Activated CD4-positive, alpha-beta memory T cell treated with anti-CD3 and anti-CD28 coated beads, Interleukin-2, amount 10 ng/mL, durations not matched to agents 7 days and 5 days (primary cell): ENCODE measurements at places on chromosomes 6 and 20. TPM values are rescaled to one million over a fixed set of nuclear protein-coding genes. Genes with fewer than 3 reads are reported as not detected.

Gene GGTLC1
- not detected for total RNA-seq

GRCh38 chr20:51211191-51211590, 188.3 kb upstream of the KCNG1 start:
- DNase-seq: no peak
- H3K36me3 ChIP-seq: no peaks in the 10 kb centered on the region
- H3K4me3 ChIP-seq: no peak overlapping the region
- no peak overlapping the region for H3K27ac ChIP-seq

DNA sequence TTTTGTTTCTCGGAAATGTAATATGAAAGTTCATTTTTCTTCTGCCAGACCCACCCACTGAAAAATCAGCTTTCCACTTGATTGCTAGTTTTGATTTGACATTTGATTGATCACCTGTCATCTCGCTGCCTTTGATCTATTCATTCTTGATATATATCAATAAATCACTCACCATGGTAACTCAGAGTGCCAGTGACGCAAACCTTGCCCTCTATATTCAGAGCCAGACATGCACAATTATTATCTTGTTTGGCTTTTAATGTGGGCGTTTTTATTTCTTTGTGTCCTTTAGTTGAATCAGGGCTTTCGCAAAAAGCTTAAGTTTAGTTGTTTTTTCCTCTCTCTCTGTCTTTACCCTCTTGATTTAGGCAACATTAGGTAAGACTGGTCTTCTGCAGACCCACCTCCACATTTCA, 2.0 kb downstream of the TSHZ2 start:
- H3K4me3 ChIP-seq: peak overlapping the region; percentile 97
- H3K36me3 ChIP-seq: no peaks in the 10 kb centered on the region
- H3K4me1 ChIP-seq: peaks cover 50% of the 10 kb centered on the region
- peaks cover 26% of the 10 kb centered on the region for H3K27me3 ChIP-seq
- H3K27ac ChIP-seq: peak overlapping the region; percentile 73

- no peak overlapping the region for H3K27ac ChIP-seq
- H3K4me3 ChIP-seq: no peak overlapping the region
- H3K4me1 ChIP-seq: peaks cover 6% of the 10 kb centered on the region
- DNase-seq: no peak
Measured at GRCh38 chr6:155436981-155437749, 18.5 kb downstream of the NOX3 start.

DNA sequence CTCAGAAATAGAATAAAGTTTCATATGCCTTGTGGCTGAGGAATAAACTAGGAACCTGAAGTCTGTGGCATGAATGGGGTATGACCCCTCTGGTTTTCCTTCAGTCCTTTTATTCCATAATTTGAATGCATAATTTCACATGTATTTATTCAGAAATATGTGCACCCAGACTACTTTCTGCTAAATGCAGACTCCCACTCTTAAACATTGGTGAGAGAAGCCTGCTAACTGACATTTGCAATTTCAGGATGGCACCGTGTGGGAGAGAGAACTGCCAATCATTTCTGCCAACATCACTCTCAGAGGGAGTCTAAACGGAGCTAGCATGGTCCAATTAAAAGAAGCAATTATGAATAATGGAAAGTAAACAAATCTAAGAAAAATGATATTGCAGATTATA, 141.3 kb downstream of the ADGRB3 start:
- H3K27ac ChIP-seq: no peak overlapping the region
- no peak overlapping the region for H3K4me3 ChIP-seq
- no peaks in the 10 kb centered on the region for H3K36me3 ChIP-seq
- no peaks in the 10 kb centered on the region for H3K4me1 ChIP-seq
- DNase-seq: no peak

GRCh38 chr6:31815025-31815838, at the start of the genes HSPA1A and HSPA1L:
HSPA1A (plus strand) TSS chr6:31815543; CDS start chr6:31815757, 214 bp downstream.
HSPA1L (minus strand) TSS chr6:31815283; CDS start chr6:31811972, 3,311 bp downstream.
- H3K27me3 ChIP-seq: no peaks in the 10 kb centered on the region
- H3K4me1 ChIP-seq: peaks cover 55% of the 10 kb centered on the region
- H3K27ac ChIP-seq: peak within 1 kb of the TSS; percentile 96
- H3K36me3 ChIP-seq: peaks cover 23% of the 10 kb centered on the region
- H3K4me3 ChIP-seq: peak within 1 kb of the TSS; percentile 83

DNA sequence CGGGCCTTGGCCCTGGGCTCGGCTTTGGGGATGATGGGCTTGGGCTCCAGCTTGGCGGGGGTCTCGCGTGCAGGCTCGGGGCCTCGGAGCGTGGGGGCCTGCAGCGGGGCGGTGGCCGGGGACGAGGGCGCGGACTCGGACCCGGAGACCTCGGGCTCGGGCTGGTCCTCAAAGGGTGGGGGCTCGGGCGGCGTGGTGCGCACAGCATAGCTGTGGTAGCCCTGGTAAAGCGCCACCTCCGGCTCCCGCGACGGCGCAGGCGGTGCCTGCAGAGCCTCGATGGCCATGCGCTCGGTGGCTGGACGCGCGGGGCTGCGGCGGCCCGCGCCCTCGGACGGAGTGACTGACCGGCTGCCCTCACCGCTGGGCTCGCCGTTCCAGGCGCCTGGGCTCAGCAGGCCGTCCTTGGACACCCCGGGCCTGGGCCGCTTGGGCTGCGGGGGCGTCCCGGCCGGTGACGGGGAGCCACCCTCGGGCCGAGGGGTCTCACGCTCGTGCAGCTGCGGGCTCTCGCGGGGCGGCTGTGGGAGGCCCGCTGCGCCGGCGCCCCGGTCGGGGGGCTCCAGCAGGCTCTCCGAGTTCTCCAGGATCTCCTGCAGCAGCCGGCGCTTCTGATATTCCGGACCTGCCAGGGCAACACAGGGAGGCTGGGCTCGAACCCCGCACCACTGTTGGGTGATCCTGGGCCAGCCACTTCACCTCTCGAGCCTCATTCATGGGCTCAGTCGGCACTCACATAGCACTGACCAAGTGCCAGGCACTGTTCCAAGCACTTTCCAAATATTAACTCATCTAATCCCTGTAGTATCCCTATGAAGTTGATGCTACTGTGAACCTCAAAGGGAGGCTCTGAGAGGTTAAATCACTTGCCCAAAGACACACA, 71.0 kb downstream of the JPH2 start:
- H3K4me3 ChIP-seq: no peak overlapping the region
- no peak overlapping the region for H3K27ac ChIP-seq
- H3K4me1 ChIP-seq: peaks cover 1% of the 10 kb centered on the region
- peaks cover 26% of the 10 kb centered on the region for H3K27me3 ChIP-seq

GRCh38 chr6:150075034-150075421, 6.1 kb upstream of the ULBP3 start:
- H3K27me3 ChIP-seq: peaks cover 38% of the 10 kb centered on the region
- H3K4me1 ChIP-seq: peaks cover 62% of the 10 kb centered on the region
- no peaks in the 10 kb centered on the region for H3K36me3 ChIP-seq
- H3K27ac ChIP-seq: no peak overlapping the region
- H3K4me3 ChIP-seq: no peak overlapping the region

DNA sequence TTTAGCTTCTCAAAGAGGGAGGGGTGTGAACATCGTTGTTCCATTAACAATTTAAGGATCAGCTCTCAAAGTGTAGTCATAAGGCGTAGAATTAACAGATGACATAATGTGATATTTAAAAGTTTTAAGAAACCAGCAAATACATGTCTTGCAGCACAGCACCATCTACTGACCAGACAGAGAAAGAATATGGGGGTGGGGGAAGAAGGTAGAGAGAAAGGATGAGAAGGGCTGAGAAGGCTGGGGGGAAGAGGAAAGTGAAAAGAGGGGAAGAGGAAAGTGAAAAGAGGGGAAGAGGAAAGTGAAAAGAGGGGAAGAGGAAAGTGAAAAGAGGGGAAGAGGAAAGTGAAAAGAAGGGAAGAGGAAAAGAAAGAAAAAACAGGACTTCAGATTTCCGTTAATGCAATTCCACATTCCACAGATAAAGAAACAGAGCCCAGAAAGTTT, 80.9 kb downstream of the HAO1 start:
- H3K27me3 ChIP-seq: no peaks in the 10 kb centered on the region
- H3K4me1 ChIP-seq: peaks cover 3% of the 10 kb centered on the region
- no peak for DNase-seq
- no peak overlapping the region for H3K4me3 ChIP-seq
- no peak overlapping the region for H3K27ac ChIP-seq

- peak overlapping the region; percentile 98 for H3K4me3 ChIP-seq
- peak overlapping the region; percentile 47 for H3K27ac ChIP-seq
- no peaks in the 10 kb centered on the region for H3K27me3 ChIP-seq
- H3K36me3 ChIP-seq: peaks cover 33% of the 10 kb centered on the region
- DNase-seq: no peak
- peaks cover 36% of the 10 kb centered on the region for H3K4me1 ChIP-seq
Measured at GRCh38 chr6:107030151-107030550, 2.2 kb downstream of the MTRES1 start.

GRCh38 chr20:23200914-23201313, 114.8 kb upstream of the CD93 start:
- no peak overlapping the region for H3K4me3 ChIP-seq
- no peaks in the 10 kb centered on the region for H3K36me3 ChIP-seq
- no peaks in the 10 kb centered on the region for H3K4me1 ChIP-seq

DNA sequence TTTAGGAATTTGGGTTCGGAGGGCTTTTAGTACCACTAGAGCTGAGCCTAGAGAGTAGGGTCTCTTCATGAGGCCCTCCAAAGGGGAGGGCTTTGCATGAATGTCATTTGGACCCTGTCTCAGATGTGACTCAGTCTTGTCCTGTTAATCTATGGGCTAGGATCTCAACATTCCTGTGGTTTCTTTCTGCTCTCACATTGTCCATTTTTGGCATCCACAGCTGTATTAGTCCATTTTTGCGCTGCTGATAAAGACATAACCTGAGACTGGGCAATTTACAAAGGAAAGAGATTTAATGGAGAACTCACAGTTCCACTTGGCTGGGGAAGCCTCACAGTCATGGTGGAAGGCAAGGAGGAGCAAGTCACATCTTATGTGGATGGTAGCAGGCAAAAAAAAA, 61.0 kb downstream of the CRYBG1 start:
- no peak for DNase-seq
- H3K4me3 ChIP-seq: no peak overlapping the region
- peaks cover 3% of the 10 kb centered on the region for H3K27me3 ChIP-seq
- H3K4me1 ChIP-seq: no peaks in the 10 kb centered on the region

DNA sequence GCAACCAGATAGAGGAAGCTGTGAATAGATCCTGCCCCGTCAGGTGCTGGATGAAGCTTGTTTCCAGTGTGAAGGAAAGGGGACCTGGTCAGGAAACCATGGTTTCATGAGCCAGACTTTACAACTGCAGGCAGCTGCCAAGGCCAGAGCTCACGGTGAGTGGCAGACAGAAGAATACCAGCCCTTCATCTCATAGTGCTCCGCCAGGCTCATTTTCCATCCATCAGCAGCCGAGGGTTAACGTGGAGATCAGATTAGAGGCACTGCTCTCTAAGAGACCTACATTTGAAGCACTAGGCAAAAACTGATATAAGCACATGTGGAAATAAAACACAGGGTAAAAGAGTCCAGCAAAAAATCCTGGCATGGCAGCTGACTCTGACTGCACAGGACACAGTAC, 172.4 kb downstream of the CD24 start:
- DNase-seq: no peak
- H3K27me3 ChIP-seq: peaks cover 28% of the 10 kb centered on the region
- H3K4me1 ChIP-seq: peaks cover 11% of the 10 kb centered on the region
- H3K27ac ChIP-seq: no peak overlapping the region
- H3K4me3 ChIP-seq: no peak overlapping the region
- H3K36me3 ChIP-seq: no peaks in the 10 kb centered on the region

DNA sequence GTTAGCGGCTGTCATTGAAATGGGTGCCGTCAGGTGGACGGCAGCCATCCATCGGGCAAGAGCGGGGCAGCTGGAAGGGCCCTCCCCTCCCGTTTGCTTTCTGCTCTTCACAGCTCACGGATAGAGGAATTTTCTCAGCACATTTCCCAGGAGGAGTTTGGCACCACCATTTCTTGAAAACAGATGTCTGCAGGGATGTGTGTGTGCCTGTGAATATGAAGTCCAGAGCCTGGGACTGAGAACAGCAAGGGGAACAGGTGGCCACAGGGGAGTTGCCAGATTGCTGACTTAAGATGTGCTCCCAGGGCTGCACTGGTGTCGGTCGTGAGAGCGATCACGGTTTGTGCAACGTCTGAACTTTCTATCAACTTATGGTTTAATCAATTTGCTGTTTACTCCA, 22.1 kb upstream of the ECI2 start:
- H3K36me3 ChIP-seq: no peaks in the 10 kb centered on the region
- H3K4me3 ChIP-seq: no peak overlapping the region
- H3K4me1 ChIP-seq: peaks cover 8% of the 10 kb centered on the region
- peaks cover under 1% of the 10 kb centered on the region for H3K27me3 ChIP-seq
